NCI-H774 (cell line): ENCODE measurements at places on chromosomes 1 and 21.

DNA sequence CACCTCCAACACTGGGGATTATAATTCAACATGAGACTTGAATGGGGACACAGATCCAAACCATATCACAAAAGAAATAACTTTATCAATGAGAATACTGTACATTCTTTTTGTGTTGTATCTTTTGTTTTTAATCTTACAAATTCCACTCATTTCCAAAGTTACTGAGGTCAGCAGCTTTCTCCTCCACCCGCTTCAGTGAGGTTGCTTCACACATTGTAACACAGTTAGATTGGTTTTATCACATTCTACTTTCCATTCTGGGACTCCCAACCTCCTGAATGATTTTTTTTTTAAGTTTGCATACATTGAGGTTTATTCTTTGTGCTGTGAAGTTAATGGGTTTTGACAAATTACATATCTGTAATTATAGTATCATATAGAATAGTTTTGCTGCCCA, 43.8 kb downstream of the DDAH1 start:
- no peak for DNase-seq

- no peak for DNase-seq
Measured at GRCh38 chr1:244339073-244339692, 112.5 kb downstream of the ADSS2 start.

- no peak for DNase-seq
Measured at GRCh38 chr1:175840787-175841186, 97.4 kb upstream of the TNR start.

DNA sequence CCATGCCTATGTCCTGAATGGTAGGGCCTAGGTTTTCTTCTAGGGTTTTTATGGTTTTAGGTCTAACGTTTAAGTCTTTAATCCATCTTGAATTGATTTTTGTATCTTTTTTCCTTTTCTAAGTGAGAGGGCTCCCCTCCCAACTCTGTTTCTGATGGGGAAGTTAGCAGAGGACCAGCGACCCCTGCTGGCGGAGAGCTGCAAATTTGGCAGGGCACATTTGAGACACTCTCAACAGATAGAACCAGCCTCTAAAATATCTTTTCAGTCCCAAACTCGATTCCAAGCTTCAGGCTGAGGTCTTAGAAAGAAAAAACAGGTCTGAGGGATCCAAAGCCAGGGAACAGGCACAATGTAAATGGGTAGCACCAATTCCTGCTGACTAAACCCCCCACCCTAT, 32.5 kb downstream of the LRRC3 start:
- DNase-seq: no peak

GRCh38 chr1:67530071-67530470, 99.9 kb upstream of the SERBP1 start:
- no peak for DNase-seq

- DNase-seq: no peak
Measured at GRCh38 chr21:41374177-41374712, 12.4 kb downstream of the MX2 start.

DNA sequence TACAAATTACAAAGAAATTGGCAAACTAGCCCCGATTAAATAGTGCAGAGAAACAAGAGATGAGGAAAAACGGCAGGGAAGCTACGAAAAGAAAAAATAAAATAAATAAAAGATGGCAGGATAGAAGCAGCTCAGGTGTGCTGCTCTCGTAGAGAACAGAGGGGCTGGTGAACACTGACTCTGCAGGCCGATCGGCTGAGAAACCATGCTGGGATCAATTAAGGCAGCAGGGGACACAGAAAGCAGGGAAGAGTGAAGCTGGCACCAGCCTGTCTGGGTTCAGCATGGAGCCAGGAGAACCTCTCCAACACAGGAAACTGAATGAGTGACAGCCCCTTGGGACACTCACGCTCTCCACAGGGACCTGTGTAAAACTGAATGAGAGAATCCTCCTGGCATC, 39.5 kb upstream of the TMPRSS15 start:
- no peak for DNase-seq

DNA sequence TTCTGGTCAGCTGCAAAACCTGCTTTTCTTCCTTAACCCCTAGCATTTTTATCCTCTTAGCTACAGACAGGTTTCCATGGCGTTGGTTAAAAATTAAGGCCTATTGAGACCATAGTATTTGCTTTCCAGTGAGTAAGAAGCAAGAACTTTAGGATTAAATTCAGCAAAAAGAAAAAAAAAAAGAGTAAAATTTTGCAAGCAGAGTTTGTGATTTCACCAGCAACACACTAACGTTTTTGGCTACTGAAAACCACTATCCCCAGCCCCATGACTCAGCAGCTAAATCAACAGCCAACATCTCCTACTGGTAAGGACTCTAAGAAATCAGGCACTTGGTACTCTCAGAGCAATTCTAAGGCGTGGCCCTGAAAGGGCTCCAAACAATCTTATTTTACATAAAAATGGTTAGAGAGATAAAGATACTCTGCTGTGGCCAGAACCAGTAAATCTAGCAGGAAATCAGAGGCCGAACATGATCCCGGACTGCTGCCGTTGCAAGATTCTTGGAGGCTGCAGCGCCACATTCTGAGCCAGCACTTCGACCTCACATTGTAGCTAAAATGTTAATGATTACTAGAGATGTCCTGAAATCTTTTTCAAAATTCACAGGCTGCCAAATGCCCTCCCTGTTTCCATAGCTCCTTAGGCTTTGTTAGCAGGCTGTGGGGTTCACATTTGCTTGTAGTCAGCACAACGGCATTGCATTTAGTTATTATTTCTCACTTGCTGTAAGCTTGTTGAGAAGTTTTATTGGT, 1.6 kb upstream of the ENO1 start:
- DNase-seq: no peak

DNA sequence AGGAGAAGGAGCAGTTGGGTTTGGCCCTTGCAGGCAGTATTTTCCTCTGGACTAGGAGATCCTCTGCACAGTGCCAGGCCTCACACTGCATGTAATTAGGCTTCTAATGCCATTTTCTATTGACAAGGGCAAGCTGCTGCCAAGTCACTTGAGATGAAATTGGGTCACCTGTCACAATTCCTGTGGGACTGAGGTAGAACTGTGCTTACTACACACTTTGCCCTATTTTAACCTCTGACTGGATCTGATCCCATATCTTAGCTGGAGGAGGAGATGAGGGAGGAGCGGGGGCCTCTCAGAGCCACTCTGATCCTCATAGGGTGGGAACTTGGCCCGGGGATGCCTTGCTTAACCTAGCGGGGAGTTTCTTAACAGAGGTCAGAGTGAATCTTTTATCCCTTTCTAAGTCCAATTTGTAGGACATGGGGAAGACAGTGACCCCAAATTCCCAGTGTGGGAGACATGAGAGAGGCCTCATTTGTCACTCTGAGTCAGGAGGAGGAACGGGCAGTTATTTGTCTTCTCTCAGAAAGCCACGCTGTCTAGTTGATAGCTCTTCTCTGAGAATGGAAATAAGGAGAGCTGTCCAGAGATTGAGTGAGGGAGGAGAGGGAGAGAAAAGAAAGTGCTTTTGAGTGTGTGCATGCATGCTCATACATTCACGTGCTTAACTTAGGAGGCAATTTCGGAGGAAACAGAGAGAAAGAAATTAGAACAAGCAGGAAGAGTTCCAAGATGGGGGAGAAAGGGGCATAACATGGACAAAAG, 121.3 kb downstream of the CACNA1E start:
- peak; percentile 17 for DNase-seq

DNA sequence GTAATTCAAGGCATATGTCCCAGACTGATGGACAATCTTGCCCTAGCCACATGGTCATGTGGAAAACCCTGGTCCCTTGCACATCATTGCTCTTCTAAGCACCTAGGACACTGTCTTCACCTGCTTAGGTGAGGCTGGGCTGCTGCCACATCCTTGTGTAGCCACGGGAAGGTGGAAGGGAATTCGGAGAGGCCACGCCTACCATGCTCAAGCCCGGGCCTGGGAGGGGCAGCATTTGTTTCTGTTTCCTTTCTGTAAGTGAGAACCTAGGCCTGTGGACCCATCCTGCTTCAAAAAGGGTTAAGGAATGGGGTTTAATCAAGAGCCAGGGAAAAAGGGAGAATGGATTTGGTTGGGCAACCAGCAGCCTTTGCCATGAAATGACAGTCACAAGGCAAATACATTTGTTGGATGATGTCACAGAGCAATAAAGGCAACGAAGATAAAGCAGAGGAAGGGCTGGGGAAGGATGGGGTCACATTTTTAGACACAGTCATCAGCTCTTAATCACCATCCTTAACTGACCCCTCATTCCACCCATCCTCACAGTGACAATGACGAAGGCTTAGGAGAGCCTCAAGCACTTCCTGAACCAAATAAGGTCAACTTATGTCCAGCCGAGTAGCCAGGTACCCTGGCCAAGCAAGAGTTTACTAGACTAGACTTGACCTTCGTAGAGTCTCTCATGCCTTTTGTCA, 10.1 kb upstream of the LRRC38 start:
- no peak for DNase-seq

DNA sequence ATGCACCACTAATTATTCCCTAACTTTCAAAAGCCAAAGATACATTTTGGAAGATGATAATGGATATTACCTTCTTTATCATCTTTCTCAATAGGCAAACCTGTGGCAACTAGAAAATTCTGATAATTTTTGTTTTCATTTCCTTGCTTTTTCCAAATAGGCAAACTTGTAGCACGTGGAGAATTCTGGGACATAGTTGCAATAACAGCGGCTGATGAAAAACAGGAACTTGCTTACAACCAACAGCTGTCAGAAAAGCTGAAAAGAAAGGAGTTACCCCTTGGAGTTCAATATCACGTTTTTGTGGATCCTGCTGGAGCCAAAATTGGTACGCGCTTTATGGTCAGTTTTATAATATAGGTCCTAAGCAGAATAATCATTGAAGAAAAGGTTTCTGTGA, 1.5 kb downstream of the FPGT start:
- no peak for DNase-seq

DNA sequence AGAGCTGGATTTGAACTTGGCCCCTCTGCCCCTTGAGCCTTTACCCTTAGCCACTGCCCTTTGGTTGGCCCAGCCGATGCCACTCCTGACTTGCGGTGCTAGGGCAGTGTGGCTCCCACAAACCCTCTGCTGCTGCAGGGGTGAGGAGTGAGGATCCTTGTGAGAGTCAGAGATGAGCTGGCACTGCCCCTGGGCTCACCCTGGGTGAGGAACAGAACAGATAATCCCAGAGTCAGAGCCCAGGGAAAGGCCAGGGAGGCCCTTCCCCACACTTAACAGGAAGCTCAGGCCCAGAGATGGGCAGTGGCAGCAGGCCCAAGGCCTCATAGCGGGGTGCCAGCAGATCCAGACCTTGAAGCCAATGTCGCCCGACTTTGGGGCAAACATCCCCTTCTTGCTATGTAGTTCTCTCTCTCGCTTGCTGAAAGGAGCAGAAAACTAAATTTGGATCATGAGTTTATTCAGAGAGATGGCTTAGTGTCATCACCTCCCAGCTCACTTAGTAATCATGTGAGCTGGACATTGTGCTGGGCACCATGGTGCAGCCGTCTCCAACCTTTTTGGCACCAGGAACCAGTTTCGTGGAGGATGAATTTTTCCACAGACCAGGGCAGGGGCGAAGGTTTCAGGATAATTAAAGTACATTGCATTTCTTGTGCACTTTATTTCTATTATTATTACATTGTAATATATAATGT, 81.4 kb downstream of the IGSF21 start:
- no peak for DNase-seq

DNA sequence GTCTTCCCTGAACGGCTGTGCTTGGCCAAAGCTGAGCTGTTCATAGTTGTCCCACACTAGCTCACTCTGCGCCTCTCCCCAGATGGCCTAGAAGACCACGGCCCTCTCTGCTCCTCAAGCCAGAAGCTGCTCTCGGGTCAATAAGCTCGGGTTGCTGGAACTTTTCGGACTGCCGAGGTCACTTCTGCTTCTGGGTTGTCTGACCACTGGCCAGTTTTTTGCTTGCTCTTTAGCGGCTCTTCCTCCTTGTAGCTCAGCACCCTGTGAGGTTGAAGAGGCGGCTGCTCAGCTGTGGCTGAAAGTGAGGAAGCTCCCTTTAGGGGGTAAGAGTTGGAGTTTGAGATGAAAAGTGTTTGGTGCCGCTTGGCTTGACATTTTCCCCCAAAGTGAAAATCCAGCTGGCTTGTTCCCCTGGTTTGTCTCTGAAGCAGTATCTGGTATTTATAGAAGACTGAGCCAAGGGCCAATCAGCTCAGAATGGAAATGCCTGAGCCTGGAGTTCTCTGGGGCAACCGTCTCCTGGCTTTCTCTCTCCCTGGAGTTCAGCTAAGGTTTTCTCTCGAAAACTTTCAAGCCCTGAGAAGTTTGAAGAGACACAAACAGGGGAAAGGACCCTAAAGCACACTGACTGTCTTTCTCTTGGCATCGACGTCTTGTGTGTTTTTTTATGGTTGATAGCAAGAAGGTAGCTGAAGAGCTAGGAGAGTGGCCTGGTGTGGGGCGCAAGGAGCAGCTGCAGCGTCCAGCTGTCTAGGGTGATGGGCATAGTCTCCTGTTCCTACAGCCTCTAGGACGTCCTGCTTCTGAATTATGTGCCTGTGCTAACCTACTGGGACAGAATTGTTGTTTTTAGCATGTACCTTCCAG, 72.0 kb downstream of the SYT6 start:
- DNase-seq: no peak

- DNase-seq: no peak
Measured at GRCh38 chr1:6301526-6301925, 40.6 kb upstream of the GPR153 start.

DNA sequence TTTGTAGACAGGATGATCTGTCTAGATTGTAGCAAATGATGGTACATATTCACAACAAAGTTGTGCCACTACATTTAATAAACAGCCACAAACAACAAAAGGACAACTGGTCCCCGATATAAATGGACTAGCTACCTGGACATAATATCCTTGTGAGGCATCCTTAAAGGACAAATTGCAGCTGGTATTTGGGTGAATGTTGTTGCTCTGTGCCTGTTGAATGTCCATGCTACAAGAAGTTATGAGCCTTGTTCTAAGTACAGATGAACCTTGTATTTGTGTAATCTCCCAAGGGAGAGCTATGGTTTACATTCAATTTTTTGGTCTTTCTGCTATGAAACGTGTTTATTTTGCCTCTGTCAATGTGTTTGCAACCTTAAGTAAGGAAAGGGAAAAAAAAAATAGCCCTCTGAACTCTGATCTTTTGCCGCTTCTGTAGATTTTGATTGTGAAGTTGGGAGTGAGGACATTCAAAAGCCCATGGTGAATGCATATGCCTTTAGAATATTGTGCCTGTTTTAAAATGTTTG, 26.5 kb downstream of the SFT2D2 start:
- no peak for DNase-seq

GRCh38 chr1:214464445-214465287, 86.7 kb downstream of the PTPN14 start:
- no peak for DNase-seq

GRCh38 chr1:188877668-188878067, 1600.0 kb downstream of the BRINP3 start:
- DNase-seq: no peak

GRCh38 chr1:214259353-214259977, 21.5 kb upstream of the SMYD2 start:
- DNase-seq: no peak

GRCh38 chr1:117707371-117707770, 101.5 kb downstream of the TENT5C start:
- DNase-seq: no peak

GRCh38 chr1:204465546-204466415, 28.8 kb downstream of the PIK3C2B start:
- DNase-seq: no peak

GRCh38 chr1:160293020-160293968, 8.4 kb upstream of the PEX19 start:
- DNase-seq: no peak

GRCh38 chr1:72648465-72648864, 366.1 kb upstream of the NEGR1 start:
- DNase-seq: no peak
